Islet precursor cell (in vitro differentiated cells): ENCODE measurements at places on chromosomes 2 and 18.

DNA sequence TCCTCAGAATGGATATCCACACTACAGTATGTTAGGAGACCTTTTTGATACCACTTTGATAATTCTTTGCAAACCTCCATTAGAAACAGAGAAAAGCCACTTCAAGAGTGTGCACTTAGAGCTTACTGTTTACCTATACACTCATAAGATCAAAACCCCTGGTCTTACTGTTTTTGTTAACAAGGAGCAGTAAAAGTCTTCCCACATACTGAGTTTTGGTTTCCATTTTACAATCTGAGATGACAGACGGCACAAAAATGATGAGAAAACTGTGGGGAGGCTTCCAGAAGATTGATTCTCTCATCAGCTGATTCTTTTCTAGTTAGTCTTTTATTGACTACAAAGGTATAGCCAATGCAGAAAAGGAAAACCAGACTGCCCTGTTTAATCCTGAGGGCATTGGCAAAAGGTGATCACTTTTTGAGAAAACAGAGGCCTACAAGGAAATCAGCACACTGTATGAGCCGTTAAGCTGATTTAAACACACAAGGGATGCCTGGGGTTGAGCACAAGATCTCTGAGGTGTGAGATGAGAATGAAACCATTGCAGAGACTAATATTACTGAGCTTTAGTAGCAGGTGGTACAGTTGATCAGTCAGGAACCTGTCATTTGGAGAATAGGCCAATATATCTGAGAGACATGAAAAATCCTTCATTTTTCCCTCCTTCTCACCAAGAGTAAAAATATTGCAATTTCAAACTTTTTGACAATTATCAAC lies 368.6 kb downstream of the GRB14 start:
- DNase-seq: no peak

GRCh38 chr2:196274387-196274809 lies 103.0 kb upstream of the STK17B start:
- DNase-seq: no peak

- DNase-seq: no peak
Observed at GRCh38 chr2:201128933-201129505, 13.1 kb downstream of the CFLAR start.

DNA sequence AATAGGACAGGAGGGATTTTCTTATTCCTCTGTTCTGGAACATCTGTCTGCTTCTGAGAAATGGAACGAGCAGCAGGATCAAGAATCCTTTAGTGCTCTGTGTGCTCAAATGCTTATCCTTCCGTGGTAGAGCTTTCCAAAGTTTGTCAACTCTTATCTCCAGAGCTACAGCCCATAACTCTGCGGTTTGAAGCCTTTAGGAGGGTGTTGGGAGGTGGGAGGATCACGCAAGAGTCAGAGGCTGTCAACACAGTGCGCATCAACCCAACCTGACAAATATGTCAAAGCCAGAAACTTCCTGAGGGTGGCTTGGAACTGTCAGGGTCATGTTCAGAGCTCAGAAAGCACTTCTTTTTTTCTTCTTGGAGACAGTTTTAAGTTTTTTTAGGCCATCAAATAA lies 95.9 kb downstream of the CRIM1 start:
- peak; percentile 60 for DNase-seq

DNA sequence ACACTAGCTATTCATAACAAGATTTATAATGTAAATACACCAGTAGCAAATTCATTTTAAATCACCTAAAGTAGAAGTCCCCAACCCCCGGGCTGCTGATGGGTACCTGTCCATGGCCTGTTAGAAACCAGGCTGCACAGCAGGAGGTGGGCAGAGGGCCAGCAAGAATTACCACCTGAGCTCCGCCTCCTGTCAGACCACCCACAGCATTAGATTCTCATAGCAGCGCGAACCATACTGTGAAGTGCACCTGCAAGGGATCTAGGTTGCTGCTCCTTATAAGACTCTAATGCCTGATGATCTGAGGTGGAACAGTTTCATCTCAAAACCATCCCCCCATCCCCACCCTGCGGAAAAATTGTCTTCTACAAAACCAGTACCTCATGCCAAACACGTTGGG lies 71.3 kb downstream of the KANSL1L start:
- DNase-seq: no peak

- DNase-seq: no peak
Observed at GRCh38 chr2:101806701-101807100, 109.2 kb downstream of the MAP4K4 start.

- DNase-seq: no peak
Observed at GRCh38 chr2:61967262-61967661, 61.8 kb downstream of the COMMD1 start.

DNA sequence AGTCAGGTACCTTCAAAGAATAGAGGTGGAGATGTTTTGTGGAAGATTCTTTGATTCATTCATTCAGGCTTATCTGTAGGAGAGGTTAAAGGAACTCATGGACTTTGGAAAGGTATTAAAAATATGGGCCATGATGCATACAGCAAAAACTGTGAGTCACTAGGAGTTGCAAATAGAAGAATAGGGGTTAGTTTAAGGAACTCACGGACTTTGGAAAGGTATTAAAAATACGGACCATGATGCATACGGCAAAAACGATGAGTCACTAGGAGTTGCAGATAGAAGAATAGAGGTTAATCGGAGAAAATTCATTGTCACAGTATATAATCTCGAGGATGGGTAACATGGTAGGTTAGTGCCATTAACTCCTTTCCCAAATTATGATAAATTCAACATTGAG lies 41.2 kb downstream of the SLC9A2 start:
- no peak for DNase-seq

GRCh38 chr2:10000541-10000940 lies 42.8 kb upstream of the KLF11 start:
- DNase-seq: no peak

GRCh38 chr2:238517209-238517608 lies 90.5 kb downstream of the ASB1 start:
- no peak for DNase-seq

DNA sequence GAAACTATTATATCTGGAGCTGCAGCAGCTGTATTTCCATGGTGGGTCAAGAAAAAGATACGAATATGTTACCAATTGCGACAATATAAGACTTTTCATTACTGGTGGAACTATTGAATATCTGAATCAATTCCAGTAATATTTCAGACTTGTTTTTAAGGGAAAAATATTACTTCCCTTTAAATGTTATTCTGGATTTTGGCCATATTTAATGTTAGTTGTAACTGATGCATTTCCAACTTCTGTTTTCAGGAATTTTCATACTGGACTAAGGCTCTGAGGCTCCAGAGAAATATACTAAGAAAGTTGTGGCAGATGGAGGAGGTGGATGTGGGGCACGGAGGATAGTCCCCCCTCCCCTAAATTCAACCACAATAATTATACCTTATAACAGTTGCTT lies 555.2 kb upstream of the SETBP1 start:
- DNase-seq: no peak

GRCh38 chr18:46167971-46168370 lies 63.8 kb downstream of the HAUS1 start:
- DNase-seq: no peak

- no peak for DNase-seq
Observed at GRCh38 chr2:188158337-188159100, 133.2 kb upstream of the GULP1 start.

DNA sequence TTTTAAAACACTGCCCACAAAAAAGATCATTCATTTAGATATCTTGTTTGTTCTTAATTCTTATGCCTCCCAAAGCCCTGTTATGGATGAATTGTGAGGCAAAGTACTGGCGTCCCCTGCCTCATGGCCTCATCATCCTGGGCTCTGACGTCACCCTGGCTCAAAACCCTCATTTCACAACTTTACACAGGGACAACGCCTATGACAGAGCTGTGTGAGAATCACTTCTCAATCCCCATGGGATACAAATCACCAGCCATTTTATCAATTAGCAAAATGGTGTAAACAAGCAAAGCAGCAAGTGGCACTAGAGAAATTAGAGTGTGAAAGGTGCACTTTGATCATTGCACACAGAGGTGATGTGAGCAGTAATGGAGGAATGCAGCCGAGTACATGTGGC lies 16.6 kb downstream of the FHOD3 start:
- DNase-seq: no peak

- no peak for DNase-seq
Observed at GRCh38 chr18:57122936-57123510, 23.9 kb upstream of the BOD1L2 start.

DNA sequence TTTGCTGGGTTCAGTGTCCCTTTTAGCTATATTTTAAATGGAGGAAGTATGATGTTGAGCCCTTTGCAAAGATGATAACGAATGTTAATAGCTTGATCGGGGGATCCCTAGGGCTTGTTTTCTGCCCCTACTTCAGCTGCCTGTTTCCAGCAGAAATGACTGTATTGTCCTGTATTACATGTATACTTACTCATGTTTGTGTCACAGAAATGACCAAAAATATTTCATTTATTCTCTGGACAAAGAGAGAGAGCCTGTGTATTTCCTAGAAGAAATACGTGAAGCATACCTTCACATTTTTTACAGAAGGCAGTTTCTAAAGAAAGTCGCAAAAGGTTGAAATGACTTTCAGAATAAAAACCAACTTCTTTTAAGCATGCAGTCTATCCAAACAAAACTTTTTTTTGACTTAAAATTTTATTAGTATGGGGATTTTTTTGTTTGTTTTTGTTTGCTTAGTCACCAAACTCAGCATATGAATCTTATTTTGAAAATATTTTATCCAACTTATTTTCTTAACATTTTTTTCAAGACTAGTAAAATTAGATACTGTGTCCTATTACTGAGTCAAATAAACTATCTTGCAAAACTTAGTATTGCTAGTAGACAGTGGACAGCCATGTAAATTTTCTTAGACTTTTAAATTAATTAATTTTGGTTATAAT lies 68.9 kb downstream of the PTRHD1 start:
- no peak for DNase-seq

- no peak for DNase-seq
Observed at GRCh38 chr2:235413064-235413463, 80.8 kb upstream of the AGAP1 start.

DNA sequence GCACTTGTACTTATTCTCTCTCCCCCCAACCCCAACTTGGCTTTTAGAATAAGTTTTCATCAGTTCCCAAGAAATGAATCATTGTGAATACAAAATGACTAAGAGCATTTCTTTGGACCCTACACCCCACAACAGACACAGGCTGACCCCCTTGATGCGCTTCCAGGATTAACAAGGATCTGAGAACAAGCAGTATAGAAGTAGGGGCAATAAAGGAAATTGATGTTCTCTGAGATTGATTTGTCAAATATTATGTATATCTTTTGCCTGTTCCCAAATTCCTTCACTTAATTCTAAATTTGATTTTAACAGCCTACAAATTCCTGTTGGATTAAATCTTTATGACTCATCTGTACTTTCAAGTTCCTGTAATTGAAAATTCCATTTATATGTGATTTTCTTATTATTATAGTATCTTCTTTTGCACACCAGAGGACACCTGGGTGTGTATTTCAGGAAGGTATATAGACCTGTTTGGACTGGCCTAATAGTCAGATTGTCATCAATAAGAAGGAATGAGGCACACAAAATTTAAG lies 10.2 kb upstream of the PTPN4 start:
- no peak for DNase-seq

DNA sequence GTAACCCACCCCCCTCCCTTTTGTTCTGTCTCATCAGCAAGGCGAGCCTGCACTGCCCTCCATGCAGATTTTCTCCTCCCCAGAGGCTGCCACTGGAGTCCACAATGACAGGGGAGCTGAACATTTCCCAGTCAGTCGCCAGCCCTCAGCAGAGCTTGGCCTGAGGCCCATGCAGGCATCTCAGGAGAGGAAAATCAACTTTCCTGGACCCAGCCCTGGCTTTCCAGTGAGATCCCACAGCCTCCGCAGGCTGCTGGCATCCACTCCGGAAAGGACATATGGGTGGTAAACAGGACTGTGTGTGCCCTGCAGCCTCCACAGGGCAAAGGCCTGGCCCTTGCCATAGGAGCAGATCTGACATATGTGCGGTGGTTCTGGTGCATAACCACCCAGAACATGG lies 253.8 kb downstream of the TNS1 start:
- DNase-seq: no peak

GRCh38 chr18:3410273-3410672 lies 39.7 kb upstream of the TGIF1 start:
- no peak for DNase-seq

- peak; percentile 82 for DNase-seq
Observed at GRCh38 chr2:222756362-222756831, 84.9 kb downstream of the MOGAT1 start.

DNA sequence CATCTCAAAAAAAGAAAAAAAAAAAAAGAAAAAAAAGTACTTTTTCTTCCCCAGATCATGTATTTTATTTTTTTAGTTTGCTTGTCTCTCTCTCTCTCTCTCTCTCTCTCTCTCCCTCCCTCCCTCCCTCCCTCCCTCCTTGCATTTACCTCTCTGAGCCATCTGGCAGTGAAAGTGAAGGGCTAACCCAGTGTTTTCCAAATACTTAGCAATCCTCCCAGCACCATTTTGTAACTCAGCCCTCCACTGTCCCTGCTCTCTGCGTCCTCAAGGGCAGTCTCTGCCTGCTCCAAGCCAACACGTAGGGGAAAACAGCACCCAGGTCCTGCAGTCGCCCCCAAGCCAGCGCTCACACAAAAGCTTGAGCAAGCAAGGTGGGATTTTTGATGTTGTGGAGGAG lies 19.6 kb upstream of the TEX44 start:
- DNase-seq: no peak

- no peak for DNase-seq
Observed at GRCh38 chr2:239406316-239406995, 5.6 kb upstream of the HDAC4 start.

GRCh38 chr18:76518123-76518859 lies 23.2 kb upstream of the ZNF516 start:
- DNase-seq: peak; percentile 81

DNA sequence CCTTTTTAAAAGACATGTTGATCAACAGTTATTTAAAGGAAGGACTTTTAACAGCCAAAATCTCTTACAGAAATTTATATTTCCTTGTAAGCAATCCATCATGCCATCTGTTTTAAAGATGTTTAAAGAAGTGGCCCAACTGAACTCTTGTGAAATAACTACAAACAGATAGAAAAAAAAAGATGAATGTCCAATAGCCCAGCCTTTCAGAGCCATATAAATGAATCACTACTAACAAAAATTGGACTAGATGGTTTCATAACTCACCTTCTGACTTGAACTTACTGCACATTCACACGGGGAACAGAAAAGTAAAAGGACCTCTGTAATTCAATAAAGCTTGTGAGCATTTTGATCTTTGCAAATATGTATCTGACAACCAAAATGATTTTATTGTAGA lies 319.0 kb upstream of the CHAC2 start:
- no peak for DNase-seq

- no peak for DNase-seq
Observed at GRCh38 chr2:134305109-134305491, 51.2 kb downstream of the MGAT5 start.

GRCh38 chr18:76459312-76459686 lies 35.7 kb downstream of the ZNF516 start:
- no peak for DNase-seq
